ENCODE measurements at places on chromosomes 3 and 15. TPM values are rescaled to one million over a fixed set of nuclear protein-coding genes. Genes with fewer than 3 reads are reported as not detected.

Gene PLA2G4D
- not detected for total RNA-seq

Gene FOXB1
- total RNA-seq, result not detected

Gene HCN4
- total RNA-seq, result not detected

Gene NDN
- 40.7 TPM for total RNA-seq

Gene SLC51A
- not detected for total RNA-seq

Gene MTFMT
- 14.9 TPM for total RNA-seq

GRCh38 chr3:148845756-148846395 is 18.3 kb downstream of the CPB1 start:
- no peak for DNase-seq

GRCh38 chr3:9276761-9277370 is 27.4 kb upstream of the SRGAP3 start:
- no peak for DNase-seq

- DNase-seq, result no peak
These were observed 343.5 kb downstream of the NEK10 start for GRCh38 chr3:27025718-27026117.

DNA sequence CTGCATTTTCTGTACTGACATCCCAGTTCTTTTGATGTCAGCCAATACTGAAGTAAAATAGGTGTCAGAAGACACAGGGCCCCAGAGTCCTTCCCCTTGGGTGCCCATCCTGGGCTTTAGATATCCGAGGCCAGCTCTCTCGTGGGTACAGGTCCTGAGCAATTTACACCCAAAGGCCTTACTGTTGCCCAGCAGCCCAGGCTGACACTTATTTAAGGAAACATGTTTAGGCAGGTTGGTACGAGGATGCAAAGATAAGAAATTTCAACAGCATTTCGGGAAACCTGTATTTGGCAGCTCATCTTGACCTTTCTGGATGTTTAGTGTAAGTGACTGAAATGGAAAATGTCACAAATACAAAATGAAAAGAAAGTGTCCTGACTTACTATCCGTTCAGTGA is 130.0 kb upstream of the IL12A start:
- no peak for DNase-seq

GRCh38 chr3:131033480-131034080 is 6.9 kb downstream of the NEK11 start:
- DNase-seq, result no peak

GRCh38 chr3:177538048-177538749 is 340.9 kb upstream of the TBL1XR1 start:
- no peak for DNase-seq

GRCh38 chr3:129558772-129559564 is 16.0 kb downstream of the H1-8 start:
- no peak for DNase-seq

DNA sequence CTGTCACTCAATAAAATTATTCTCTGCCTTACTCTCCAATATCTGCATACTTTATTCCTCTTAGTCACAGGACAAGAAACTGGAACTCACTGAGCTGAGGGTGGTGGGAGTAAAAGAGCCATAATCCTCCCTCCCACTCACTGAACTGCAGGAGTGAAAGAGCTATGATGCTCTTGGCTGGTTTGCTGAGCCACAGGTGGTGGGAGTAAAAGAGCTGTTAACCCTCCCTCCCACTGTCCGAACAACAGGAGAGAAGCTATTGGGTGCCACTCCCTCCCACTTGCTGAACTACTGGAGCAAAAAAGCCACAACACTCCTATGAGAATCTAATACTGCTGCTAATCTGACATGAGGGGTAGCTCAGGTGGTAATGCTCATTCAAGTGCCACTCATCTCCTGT is 391.0 kb downstream of the NSUN3 start:
- no peak for DNase-seq

DNA sequence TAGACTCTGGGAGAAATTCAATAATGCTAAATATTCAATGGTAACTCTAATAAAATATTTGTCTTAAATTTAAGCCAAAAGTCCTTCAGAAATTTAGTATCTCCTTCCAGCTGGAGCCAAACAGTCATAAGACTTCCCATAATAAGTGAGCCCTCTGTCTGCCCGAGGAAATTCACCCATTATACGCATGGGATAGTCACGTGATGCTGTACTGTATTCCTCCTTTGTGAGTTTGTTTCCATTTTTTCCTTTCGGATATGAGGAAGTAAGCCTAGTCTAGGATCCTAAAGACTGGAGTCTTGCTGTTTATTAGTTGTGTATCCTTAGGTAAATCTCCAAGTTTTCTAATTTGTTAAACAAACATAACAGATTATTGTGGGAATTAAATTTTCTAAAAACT is 110.4 kb upstream of the PLAAT1 start:
- DNase-seq, result no peak

- no peak for DNase-seq
These were observed 198.3 kb upstream of the STAC start for GRCh38 chr3:36182024-36182423.

GRCh38 chr15:52496776-52497470 is 31.8 kb downstream of the MYO5A start:
- no peak for DNase-seq

DNA sequence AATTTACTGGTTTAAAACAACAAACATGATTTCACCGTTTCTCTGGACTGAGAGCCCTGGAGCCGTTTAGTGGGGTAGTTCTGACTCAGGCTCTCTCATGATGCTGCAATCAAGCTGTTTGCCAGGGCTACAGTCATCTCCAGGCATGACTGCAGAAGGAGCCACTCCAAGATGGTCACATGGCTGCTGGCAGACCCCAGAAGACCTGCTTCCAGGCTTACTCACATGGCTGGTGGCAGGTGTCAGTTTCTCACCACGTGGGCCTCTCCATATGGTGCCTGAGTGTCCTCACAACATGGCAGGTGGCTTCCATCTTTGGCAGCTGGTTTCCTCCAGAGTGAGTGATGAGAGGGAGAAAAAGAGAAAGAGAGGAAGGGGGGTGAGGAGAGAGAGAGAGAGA is 378.3 kb upstream of the RGMA start:
- DNase-seq, result peak; percentile 88

DNA sequence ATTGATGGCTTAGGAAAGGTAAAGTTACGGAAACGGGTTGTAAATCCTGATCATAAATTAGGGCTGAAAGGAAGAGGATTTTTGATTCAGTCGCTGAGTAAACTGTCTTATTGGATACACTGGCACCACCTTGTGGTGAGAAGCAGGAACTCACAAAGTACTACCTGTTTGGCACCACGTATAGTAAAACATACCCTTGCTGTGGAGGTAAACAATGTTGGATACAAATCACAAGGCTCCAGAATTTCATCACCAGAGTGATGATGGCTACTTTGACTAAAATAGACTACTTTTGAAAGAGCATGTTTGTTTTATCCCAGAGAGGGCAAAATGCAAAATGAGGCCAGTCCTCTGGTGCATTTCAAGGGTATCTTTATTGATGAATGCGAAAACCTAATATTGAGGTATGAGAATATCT is 216.9 kb downstream of the IGSF11 start:
- DNase-seq, result no peak

DNA sequence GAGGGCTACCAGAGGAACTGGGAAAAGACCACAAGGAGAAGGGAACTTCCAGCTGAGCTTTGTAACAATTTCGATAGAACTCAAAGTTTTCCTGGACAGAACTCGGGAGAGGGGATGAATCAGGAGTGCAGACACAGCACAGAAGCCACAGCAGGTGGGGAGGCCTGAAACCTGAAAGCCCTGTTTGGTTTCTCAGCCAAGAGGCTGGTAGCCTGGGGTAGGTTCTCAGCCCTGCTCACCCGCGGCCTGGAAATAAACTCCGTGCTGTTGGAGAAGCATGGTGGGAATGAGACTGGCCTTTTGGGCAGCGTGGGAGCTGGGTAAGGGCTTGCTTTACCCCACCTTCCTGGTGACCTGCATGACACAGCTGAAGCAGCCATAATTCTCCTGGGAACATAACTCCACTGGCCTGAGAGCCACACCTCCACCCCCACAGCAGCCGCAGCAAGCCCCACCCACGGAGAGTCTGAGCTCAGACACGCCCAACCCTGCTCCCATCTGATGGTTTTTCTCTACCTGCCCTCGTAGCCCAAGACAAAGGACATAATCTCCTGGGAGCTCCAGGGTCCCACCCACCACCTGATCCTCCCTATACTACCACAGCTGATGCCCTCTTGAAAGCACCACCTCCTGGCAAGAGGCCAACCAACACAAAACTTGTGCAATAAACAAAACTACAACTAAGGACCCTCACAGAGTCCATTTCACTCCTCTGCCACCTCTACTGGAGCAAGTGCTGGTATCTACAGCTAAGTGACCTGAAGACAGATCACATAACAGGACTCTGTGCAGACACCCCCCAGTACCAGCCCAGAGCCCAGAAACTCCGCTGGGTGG is 52.5 kb upstream of the CHRM5 start:
- DNase-seq, result no peak

DNA sequence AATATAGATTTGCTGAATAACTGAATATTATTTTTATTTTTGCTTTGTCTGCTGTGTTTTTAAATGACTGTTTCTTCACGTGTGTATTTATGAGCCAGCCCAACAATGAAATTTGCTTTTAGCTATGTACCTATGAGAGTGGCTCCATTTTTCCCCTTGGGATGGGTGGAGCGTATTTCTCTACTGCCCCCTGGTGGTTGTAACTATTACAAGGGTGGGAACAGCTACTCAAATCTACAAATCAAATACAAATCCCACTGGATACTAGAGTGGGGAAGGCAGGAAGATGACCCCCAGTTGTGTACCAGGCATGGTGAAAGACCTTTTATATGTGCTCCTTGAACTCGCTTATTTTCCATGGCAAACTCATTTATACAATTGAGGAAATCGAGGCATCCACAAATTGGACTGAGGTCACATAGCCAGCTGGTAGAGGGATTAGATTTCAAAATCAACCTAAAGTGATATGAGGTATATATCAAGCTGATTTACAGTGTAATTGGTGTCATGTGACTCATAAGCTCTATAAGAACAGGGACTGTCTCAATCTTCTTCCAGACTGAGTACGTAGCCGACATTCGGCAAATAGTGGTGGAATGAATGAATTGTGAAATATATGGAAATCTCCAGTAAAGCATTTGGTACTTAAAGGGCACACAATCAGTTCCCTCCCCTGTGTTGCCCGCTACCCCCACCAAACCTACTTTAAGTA is 69.5 kb upstream of the VEPH1 start:
- DNase-seq, result no peak

DNA sequence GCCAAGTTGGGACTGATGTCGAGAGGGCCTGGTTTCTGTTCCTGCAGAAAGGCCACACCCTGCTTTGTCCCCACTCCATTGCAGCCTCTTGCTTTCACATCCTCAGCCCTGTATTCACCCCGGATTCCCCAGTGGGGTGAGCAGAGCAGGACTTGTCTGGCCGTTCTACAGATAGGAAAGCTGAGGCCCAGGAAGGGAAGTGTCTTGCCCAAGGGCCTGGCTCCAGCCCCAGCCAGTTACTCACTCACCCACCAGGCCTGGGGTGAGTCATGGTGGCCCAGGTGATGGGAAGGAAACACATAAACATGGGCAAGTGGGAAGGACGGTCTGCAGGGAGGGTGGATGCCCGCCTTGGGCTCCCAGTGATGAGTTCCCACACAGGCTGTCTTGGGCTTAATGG is 6.1 kb upstream of the DUSP7 start:
- DNase-seq, result peak; percentile 91

- no peak for DNase-seq
These were observed 260.1 kb downstream of the TUSC7 start for GRCh38 chr3:116969646-116970045.

DNA sequence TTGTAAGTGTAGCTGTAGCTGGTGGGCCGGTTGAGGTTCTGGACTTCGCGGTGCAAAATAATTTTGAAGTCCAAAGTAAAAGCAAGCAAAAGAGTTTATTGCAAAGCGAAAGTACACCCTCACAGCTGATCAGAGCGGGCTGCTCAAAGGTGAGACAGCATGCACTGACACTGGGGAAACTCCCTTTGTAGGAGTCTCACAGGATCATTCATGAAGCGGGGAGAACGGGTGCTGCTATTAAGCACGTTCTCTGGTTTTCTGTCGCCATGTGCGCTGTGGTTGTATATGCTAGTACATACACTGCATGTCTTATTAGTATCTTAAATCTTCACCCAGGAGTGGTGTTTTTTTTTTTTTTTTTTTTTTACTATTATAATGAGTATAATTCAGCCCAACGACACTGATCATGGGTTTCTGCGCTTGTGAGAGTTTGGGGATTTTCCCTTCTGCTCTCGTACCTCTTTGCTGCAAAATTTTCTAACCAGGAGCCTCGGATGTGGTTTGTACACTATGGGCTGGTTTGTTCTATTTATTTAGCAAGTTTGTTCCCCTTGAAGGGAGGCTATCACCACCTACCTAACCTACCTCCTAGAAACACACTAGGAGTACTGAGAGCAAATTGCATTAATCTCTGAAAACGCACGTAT is 1.4 kb upstream of the AP4E1 start:
- no peak for DNase-seq

- DNase-seq, result no peak
These were observed 136.5 kb downstream of the SSR3 start for GRCh38 chr3:156418428-156418827.

GRCh38 chr3:49164983-49165720 is 979 bp downstream of the CCDC71 start:
- DNase-seq, result no peak

DNA sequence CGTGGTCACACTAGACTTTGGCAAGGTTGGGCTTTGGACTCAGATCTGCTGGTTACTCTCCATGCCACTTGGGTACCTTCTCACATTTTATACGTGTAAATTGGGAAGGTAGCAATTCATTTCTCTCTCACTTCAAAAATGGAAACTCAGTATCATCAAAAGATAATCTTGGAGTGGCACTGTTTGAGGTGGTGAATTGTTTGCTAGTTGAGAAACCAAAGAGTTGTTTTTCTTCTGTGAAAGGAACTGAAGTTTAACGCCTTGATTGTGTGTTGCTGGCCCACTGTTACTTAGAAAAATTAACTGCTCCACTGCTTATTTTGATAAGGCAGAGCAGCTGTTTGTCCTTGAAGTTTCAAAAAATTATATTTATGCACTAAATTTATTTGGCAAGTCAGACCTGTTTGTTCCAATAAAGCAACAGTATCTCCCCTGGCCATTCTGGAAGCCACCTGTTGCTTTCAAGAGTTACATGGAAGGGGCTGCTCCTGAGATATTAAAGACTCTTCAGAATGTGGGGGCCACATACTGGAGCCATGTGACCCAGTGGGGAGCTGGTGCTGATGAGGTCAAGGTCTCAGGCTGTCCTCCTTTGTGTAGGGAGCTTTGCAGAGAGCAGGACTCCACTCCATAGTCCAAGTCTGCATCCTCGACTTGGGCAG is 16.2 kb downstream of the PLCL2 start:
- no peak for DNase-seq

DNA sequence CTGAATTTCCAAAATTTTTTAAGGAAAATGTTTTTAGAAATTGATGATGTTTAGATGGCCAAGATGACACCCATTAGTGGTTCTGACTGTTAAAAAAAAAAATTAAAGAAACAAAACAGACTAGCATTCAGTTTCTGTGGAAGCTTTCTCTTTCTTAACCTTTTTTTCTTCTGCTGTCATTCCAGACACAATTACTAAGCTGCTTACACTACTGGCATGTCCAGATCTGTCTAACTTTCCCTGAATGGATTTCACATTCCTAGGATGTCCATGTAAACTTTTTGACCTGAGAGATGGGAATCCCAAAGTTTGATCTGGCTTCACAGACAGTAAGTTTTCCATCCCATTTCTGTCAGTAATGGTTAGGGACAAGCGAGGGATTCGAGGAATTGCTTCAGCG is 10.3 kb upstream of the MTMR10 start:
- DNase-seq, result no peak

Data from posterior vena cava (tissue), 2 donors.